ENCODE measurements at places on chromosomes 7 and 10.

- DNase-seq = no peak
These were observed 232.4 kb upstream of the FZD8 start for GRCh38 chr10:35874311-35875015.

DNA sequence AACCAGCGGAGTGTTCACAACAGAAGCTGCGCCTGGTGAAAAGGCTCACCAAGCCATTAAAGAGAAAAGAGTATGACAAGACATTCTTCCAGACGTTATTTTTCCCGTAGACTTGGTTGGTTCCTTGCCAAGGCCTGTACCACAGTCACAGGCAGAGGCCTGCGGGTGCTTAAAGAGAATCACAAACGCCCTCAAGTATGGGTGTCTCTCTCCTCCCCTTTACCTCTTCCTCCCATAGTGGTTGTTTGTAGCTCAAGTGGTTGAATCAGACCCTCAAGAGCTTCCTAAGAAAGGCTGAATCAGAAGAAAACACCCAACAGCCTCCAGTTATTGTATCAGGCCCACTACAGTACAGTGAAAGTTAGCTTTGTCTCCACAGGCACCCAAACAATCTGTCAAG is 169.0 kb downstream of the CREB5 start:
- DNase-seq = no peak

DNA sequence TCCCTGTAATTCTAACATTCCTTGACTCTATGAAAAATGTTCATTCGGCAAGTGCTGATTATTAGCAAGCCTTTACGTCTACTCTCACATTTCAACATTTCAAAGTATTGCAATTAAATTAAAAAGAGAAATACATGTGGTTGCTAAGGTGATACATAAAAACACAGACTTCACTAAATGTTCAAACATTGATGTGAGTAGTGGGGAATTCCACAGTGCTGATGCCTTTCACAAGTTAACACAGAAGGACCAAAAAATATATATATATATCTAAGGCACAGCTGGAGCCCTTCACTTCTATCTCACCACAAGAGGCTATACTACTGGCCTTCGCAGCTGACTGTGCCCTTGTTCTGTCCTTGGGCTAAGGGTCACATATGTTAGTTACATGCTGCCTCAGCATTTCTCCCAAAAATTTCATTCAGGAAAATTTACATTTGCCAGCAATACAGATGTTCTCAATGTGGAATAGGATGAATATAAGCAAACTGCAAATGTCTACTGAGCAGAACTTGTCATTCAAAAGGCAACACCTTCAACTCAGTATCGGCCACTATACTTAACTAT is 13.9 kb downstream of the CTTNBP2 start:
- no peak for DNase-seq

DNA sequence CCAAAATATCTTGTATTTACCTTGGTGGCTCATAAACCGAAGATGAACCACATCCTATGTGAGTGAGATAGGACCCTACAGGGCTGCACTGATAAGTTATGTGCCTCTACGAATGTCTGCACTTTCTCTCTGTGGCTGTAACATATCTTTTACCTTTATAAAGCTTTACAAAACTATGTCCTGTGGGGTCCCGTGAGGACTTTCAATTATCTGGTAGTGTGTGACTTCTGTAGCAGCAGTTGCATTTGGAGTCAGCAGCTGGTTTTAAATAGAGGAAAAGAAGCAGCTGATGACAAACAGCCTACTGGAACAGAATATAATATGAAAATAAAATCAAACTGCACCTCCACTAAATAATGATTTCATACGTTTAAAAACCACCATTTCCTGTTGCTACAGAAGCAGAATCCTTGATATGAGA is 222.4 kb upstream of the GNAI1 start:
- DNase-seq = no peak
